AG04450 (cell line): ENCODE measurements at places on chromosomes 12 and 14.

- no peak for DNase-seq
Measured at GRCh38 chr14:101101456-101102056, 198.0 kb upstream of the RTL1 start.

GRCh38 chr12:709455-710020 lies 42.8 kb upstream of the WNK1 start:
- DNase-seq, result no peak

GRCh38 chr14:98582276-98582675 lies 689.7 kb downstream of the BCL11B start:
- DNase-seq, result no peak

DNA sequence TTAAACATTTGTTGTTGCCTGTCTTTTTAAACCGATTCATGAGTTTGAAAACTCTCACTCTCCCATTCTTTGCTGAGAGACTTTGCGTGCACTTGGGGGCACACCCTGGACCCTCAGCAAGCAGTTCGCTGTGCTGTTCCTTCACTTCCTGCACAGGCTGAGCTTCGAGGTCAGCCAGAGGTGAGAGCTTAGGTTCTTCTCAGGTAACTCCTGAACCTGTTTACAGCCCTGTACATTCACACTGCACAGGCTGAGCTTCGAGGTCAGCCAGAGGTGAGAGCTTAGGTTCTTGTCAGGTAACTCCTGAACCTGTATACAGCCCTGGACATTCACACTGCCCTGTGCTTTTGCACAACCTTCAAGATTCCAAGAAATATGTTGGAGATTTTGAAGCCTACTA lies 9.8 kb upstream of the CLECL1 start:
- no peak for DNase-seq

GRCh38 chr14:49761839-49762551 lies 6.0 kb upstream of the KLHDC2 start:
- no peak for DNase-seq

- DNase-seq, result no peak
Measured at GRCh38 chr14:104239861-104240301, 101.5 kb downstream of the KIF26A start.

DNA sequence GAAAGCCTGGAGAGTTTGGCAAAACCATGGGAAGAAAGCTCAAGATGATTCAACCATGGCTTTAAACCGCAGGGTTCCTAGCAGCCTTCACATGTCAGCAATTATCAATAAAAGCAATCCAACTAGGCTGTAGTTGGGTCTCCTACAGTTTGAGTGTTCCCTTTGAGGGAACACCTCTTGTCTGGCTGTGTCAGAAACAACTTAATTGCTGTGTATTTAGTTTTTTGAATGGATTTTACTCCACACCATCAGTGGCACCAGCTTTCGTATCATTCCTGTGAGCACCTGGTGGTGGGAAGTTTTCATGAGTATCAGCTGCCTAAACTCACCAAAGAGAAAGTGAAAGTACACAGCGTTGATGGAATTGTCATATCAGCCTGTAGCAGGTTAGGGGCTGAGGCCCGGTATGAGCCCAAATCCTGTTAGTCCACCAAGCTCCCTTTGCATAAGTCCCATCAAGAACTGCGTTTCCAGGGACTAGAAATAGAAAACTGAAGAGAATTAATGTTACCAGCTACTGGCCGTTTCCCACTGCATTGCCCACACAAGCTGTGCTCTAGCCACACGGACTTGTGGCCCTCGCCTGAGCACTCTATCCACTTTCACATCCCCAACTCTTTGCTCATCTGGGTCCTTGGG lies 10.9 kb upstream of the IL26 start:
- no peak for DNase-seq

DNA sequence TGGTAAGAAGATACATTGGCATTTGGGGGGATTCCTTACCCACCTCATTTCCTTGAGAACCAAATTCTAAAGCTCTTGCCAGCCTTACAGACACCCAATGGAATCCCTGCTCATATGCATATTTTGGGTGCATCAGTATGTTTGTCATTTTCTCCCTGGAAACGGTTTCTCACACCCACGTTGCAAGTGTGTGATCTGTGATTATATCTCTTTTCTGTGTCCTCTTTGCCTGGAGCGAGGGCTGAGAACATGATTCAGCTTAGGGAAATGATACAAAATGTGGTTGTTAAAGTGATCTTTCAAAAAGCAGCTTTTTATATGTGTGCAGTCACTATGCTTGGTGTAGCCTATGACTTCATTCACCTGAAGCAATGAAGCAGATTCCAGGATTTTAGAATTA lies 52.0 kb downstream of the KCNMB4 start:
- DNase-seq, result no peak

GRCh38 chr12:25364529-25365339 lies 114.0 kb upstream of the KRAS start:
- no peak for DNase-seq

DNA sequence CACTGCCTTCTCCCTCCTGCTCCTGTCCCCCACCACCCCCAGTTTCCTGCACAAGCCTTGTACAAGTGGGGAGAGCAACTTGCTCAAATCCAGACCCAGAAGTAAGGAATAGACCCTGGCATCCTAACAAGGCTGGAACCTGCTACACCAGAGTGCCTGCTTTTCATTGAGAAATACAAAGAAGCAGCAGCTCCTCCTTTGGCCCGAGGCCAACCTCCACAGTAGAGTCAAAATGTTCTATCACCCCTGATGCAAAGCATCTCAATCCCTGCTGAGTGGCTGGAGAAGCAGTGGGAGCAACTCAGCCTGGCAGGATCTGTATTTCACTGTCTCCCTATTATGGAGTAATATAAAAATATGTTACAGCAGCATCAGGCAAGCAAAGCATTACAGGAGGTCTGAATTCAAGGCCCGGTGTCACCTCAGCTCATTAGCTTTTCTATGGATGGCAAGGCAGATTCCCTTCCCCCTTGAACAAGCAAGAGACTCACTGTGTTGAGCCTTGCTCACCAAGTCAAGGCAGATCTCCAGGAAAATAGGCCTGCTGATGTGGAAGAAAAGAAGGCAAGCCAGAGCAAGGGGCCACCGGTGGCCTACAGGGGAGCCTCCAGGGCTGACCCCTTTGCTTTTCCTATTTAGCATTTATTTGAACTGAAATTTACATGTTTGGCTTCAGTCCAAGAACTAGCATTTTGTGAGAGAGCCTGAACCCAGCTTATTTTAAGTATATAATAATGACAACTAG lies 186.3 kb upstream of the EGLN3 start:
- no peak for DNase-seq

DNA sequence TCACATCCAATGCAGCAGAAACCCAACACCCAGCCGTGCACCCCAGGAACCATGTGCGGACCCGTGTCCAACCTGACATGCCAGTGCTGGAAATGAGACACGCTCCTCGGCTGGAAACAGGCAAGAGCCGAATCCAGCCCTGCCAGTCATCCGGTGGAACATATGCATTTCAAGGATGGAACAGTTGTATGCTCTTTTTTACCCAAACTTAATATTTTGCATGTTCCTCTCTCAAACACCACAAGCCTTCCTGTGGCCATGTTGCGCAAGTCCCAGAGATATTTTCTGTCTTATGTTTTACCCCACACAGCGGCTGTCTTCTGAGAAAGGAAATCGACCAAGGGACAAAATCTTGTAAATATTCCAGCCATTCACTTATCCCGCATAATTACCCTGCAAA lies 196.9 kb downstream of the BCL11B start:
- no peak for DNase-seq

- DNase-seq, result no peak
Measured at GRCh38 chr14:75018694-75019093, 16.0 kb downstream of the EIF2B2 start.

GRCh38 chr14:37593511-37594237 lies 1.4 kb downstream of the FOXA1 start:
- DNase-seq, result no peak

- DNase-seq, result no peak
Measured at GRCh38 chr14:20848955-20849570, 42.1 kb upstream of the RNASE3 start.

DNA sequence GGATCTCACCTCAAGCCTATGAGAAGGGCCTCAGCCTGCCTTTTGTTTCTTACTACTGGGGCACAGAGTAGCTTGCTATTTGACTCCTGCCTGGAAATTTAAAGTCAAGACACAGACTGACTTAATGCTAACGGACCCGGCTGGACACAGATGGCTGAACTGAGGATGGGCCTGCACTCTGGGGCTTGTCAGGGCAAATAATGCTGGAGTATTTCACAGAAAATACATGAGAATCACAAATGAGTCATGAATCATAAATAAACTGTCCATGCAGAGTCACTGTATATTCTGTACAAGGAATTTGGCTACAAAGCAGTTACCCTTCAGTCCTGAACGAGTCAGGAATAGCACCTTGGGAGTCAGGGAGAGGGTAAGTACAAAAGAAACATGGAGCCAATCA lies 683.2 kb upstream of the FOXG1 start:
- no peak for DNase-seq

GRCh38 chr14:94387051-94388026 lies 1.1 kb downstream of the SERPINA1 start:
- no peak for DNase-seq

DNA sequence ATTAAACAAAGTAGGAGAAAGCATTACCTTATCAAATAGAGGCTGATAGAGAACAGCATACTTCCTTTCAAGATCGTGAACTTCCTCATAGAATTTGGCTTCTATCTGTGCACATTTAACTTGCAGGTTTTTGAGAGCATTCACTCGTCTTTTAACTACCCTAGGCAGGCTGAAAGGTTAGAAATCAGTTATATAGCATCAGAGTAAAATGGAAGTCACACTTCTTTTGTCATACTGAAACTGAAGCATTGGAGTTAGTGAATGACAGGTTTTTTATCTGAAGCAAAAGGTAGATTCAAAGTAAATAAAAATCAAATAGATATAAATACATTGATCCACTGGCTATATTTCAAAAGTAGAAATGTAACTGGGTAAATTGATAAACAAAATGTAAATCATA lies 24.4 kb downstream of the NAP1L1 start:
- DNase-seq, result no peak

GRCh38 chr14:104563742-104564615 lies 15.6 kb upstream of the C14orf180 start:
- no peak for DNase-seq

- no peak for DNase-seq
Measured at GRCh38 chr12:125340791-125341190, 275.6 kb downstream of the AACS start.

DNA sequence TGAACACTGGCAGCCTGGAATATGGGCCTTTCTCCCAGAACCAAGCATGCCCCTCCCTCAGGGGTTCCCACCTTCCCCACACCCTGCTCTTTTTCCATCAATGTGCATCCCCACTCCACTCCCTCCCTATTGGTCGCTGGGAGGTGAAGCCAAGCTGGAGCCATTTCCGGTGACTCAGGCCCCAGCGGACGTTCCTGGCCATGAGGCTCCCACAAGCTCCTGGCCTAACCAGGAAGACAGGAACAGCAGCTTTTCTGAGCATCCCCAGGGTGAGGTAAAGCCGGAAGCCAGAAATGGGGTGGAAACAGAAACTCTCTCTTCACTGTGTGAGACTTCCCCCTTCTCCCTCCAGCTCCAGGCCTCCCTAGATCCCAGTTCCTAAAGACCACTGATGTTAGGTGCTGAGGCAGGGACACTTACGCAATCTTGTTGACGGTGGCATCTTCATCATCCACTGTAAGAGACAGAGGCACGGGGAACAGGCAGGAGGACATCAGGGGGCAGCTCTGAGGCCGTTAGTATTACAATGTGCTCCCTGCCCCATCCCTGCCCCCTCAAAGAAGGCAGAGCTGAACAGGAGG lies 5.1 kb downstream of the LMBR1L start:
- no peak for DNase-seq

DNA sequence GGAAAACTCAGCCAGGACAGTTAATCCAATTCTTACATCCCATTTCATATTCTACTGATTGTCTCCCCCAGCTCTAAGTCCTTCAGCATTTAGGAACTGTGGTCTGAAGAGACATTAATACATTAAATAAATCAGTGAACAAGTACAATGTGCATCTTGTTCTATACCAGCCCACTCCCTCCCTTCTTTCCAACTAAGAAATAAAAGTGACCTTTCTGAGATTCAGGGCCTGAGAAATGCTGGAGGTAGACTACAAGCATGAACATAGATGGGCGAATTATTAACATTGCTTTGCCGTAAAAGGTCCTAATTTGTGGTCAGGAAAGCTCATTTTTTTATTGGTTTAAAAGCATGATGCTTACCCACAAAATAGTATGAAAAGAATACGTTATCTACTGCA lies 113.1 kb downstream of the NELL2 start:
- DNase-seq, result no peak

- no peak for DNase-seq
Measured at GRCh38 chr12:80901661-80902060, 36.1 kb downstream of the LIN7A start.

DNA sequence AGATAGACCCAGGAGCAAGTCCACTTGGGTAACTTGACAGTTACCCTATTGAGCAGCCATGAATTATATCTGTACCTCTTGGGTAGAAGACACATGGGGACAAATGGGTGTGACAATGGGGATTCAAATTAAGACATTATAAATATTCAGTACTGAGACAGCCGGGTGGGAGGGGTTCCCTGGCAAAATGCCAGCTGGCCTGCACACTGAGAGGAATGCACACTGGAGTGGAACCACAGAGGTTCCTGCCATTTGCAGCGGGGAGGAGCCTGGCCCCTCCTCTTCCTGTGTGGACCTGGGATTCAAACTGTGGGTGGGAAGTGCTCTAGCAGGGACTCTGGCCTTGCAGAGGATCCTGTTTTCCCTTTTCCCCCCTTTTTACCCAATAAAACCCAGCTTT lies 118.7 kb upstream of the CDKN3 start:
- no peak for DNase-seq

DNA sequence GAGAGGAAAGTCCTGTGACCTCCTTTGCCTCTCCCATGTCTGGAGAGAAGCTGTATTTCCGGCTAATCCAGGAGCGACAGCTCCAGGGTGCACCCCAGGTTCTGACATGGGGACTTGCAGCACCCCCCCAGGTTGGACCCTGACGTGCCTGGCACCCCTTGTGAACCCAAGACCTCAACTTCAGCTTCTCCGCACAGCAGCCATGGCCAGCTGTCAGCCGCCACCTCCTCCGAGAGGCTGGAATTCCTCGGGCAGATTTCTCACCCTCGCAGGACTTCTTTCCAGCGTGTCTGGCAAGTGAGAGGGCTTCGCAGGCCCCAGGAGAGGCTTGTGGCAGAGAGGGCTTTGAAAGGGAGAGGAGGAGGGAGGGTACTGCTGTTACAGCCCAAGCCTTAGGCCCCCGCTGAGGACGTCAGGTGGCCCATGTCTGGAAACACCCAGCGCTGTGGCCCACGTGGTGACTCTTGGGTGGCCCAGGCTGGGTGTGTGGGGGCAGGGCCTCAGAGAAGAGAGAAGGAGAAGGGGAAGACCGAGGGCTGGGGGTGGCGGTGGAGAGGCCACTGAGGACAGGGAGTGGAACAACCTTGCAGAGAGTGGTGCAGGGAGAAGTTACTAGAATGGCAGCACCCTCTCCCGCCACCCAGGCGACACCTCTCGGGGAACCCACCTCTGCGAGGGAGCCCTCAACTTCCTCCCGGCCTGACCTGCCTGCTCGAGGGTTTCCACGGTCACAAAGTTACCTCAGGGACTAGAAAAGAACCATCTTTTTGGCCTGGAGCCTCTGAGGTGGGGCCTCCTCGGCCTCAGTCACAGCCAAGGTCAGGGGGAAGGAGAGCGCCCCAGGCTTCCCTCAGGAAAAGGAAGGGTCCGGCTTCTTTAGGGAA lies 11.7 kb upstream of the RPS6KL1 start:
- DNase-seq, result no peak
